Left lung (tissue), 14 donors: ENCODE measurements at places on chromosomes 13 and 19.

- DNase-seq: no peak
Observed at GRCh38 chr13:98494769-98495168, 82.1 kb downstream of the STK24 start.

GRCh38 chr19:35301961-35302360, 10.0 kb downstream of the MAG start:
- DNase-seq: no peak

GRCh38 chr19:13398780-13399726, 107.2 kb downstream of the CACNA1A start:
- no peak for DNase-seq

DNA sequence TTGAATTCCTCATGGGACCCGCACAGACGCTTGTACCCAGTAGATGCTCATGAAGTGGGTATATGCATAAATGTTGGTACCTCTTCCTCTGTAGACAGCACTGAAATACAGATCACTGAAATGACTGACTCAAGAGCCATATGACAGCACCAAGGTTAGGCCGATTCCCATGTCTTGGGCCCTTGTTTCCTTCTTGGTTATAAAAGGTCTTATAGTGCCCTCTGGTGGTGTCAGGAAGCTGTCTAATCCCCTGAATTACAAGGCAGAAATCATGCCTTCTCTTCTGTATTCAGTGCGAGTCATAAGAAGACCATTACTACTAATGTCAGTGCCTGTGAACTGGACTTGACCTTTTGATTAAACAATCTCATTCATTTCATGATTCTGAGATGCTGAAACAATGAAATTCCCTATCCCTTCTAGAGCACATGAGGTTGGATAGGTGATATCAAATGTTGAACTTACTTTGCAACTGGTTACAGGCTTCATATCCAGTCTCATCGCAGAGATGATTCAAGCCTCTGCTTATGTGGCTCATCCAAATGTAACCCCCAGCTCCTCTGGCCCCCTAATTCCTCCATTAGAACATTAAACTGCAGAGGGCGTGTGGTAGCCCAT, 59.7 kb downstream of the SPATA13 start:
- no peak for DNase-seq
